ENCODE measurements at places on chromosomes 1 and 21.

- no peak for DNase-seq
Observed at GRCh38 chr21:29524055-29524454, 225.3 kb downstream of the BACH1 start.

GRCh38 chr21:27536319-27536718 is 569.4 kb upstream of the ADAMTS5 start:
- no peak for DNase-seq

- DNase-seq = no peak
Observed at GRCh38 chr1:11790880-11791715, 14.7 kb downstream of the MTHFR start.

DNA sequence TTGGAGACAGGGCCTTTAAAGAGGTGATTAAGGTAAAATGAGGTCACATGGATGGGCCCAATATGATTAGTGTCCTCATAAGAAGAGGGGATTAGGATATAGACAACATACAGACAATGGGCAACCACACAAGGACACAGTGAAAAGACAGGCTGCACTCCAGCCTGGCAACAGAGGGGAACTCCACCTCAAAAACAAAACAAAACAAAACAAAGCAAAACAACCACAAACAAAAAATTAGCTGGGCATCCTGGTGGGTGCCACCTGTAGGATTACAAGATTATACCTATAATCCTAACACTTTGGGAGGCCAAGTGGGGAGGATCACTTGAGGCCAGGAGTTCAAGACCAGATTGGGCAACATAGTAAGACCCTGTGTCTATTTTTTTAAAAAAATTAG is 4.8 kb upstream of the MDM4 start:
- no peak for DNase-seq

DNA sequence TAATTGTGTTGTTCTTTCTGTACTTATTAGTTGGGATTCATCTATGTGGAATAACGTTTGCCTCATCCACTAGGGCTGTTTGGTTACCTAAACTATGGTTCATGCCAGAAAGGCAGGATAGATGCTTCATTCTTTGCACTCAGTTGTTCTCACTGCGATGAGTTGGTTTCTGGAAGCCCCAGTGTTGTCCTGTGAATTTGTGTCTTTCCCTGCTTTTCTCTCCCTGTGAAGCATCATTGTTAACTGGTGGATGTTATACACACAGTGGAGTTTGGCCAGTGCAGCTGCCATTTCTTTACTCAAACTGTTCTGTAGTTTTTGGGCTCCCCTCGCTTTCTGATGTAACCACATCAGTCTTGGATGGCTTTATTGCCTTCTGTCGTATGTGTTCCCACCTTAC is 143.6 kb upstream of the COL6A1 start:
- no peak for DNase-seq

- no peak for DNase-seq
Observed at GRCh38 chr1:36513676-36514473, 31.2 kb upstream of the CSF3R start.

GRCh38 chr21:44555200-44555875 is 3.3 kb downstream of the KRTAP10-3 start:
- DNase-seq = no peak

DNA sequence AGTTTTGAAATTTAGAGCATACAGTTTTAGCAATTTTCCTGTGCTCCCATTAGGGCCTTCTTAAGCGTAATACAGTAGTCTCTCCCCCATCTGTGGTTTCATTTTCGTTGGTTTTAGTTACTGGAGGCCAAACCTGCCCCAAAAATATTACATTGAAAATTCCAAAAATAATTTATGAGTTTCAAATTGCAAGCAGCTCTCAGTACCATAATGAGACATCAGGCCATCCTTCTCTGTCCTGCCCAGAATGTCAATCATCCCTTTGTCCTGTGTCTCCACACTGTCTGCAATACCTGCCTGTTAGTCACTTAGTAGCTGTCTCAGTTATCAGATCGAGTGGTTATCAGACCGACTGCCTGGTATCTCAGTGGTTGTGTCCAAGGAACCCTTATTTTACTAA is 45.4 kb downstream of the ADSS2 start:
- no peak for DNase-seq

DNA sequence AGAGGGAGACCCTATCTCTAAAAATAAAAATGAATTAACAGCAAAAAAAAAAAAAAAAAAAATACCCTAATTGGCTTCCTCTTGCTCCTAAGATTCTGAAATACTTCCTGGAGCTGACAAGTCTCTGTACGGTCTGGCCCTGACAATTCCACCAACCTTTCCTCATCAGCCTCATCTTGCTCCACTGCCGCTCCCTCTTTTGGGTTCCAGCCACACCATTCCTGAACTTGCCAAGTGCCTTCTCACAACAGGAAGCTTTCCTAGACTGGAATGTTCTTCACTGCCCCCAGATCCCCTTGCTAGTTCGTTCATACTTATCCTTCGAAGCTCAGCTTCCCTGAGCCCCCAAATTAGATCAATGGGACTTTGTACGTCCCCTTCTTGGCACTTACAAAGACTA is 37.0 kb downstream of the AKNAD1 start:
- DNase-seq = no peak

DNA sequence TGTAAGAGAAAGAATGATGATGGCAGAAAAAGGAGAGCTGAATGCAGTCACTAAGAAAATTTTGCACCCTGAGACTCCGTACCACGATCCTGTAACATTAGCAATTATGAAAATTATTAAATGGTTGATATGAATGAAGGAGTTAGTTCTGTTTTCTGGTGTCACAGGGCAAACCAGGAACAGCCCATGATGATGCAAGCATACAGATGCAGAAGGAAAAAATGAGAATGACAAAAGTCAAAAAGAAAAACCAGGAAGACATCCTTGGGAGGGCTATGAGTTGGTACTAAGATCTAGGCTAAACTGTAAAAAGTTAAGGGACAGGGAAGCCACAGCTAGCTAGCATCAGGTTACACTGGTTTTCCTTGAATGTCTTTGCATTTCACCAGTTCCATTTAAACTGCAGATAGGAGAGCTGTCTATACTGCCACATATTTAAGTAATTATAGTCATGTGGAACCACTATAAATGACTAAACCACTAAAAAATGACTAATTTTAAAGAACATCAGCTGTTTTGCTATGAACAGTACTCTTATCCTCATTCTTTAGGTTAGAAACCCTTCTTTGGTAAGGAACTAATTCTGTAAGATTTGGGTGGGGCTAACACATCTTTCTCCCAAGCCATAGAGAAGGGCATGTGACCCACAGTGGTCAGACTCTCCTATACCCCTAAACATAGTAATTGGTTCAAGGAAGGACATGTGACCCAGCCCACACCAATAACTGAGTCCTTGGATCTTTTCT is 11.4 kb downstream of the DOCK7 start:
- no peak for DNase-seq

GRCh38 chr1:212234431-212235395 is 50.5 kb upstream of the PPP2R5A start:
- peak; percentile 19 for DNase-seq

DNA sequence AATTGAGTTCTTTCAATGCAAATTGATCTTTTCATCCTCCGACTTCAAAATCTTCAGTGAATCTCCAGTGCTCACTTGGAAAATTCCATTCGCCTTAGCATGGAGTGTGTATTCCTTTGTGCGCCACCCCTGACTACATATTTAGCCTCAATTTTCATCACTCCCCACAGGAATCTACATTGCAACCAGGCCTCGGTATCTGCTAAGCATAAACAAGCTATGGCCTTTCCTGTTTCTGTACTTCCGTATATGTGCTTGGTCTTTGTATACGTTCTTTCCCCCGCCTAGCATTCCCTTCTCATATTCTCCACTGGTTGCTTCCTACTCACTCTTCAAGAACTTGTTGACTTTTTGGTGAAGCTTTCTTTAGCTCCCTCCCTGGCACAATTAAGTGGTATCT is 470.8 kb downstream of the LMO4 start:
- DNase-seq = no peak

- no peak for DNase-seq
Observed at GRCh38 chr1:84117868-84118267, 26.2 kb upstream of the PRKACB start.

GRCh38 chr1:94240822-94241221 is 3.4 kb upstream of the ARHGAP29 start:
- DNase-seq = no peak
